NCI-H2029 (cell line): ENCODE measurements at places on chromosomes 5 and 9.
A peak's percentile ranks its signal among the peaks of the same experiment; 100 is the strongest.

- no peak for DNase-seq
These were observed 141.9 kb upstream of the SLC12A2 start for GRCh38 chr5:127941646-127942045.

DNA sequence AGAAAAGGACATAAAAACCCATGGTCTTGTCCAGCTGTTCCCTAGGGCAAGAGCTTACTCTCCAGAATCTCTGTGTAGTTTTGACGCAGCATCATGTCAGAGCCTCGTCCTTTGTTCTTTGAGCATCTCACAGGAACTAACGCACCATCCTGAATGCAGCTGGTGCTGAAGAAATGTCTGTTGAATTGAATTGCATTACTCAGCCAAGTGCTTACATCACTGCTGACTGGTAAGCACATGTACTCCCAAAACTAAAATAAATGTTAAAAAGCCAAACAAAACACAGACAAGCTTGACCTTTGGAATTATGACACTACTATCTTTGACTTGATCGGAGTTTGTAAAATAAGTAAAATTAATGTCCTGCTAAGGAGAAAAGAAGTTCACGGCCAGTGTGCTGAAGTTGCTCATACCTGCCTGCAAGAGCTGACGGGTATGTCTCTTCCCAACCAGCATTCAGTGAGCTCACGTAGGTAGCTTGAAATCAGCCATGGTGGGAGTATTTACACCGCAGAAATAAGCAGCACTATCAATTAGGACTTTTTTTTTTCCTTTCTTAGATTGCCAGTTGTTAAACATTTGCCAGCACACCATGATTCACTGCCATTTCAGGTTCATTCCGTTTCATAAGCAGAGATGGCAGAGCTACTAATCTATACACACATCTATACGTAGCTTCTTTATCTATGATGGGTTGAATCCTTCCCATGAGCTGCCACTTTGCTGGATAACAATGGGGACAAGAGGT is 310.6 kb upstream of the MSX2 start:
- no peak for DNase-seq

DNA sequence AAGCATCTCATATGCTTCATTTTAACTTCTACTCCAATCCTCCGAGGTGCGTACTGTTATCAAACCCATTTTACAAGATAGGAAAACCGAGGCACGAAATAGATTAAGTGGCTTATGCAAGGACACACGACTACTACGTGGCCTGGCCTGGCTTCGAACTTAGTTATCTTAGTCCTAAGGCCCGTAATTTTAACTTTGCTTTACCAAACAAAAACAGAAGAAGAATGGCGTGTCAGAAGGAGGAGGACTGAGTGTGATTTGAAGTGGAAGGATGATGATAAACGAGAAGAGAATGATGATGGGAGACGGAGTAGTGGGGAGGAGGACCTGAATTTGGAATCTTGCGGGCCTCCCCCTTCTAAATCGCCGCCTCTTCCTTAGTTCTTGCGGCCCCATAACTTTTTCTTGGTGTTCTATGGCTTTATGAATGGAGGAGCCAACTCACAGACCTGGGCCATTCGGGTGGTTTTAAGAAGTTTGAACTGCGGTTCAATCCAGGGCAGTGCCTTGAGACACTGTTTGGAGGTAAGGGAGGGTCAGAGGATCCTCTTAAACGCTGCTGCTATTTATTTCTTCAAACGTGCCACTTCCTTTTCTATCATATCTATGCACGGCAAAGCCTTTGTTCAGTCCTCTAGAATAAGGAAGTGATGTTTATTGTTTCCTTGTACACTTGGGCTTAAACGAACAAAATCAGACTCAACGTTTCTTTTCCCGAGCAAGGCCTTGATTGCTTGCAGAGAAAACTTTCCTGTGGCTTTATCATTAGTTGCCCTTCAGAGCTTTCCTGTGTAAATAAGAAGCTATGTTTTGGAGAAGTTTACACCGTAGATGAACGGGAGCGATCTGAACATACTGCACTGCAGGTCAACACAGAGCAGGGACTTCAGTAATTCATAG is 795 bp downstream of the CNOT8 start:
- peak; percentile 10 for DNase-seq

DNA sequence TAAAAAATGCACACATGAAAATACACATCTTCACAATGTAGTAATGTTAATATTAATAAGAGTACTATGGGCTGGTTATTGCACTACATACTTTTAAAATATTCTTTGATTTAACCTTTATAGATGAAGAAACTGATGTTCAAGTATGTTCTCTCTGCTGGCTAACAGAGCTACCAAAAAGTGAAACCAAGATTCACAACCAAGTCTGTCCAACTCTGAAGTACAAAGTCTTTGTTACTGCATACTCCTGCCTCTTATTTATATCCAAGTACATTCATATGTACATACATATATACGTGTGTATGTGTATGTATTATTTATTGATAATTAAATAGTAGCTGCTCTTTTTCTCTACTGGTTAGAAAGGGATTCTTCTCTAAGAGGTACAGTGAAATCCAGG is 325.6 kb downstream of the BNC2 start:
- no peak for DNase-seq

DNA sequence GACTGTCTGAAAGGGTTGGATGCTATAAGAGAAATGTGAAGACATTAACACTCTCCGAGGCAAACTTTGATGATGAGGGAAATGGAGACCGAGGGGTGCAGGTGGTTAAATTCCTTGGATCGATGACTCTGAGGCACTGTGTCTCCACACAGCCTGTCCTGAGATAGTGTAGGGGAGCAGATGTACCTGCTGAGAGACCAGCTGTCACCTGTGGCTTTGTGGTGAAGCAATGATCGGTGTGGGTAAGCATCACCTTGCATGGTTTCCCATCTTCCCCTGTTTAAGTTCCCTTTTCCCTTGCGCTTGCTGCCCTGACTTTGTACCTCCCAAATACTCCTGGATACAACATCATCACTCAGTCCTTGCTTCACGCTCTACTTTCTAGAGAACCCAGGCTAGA is 9.8 kb upstream of the MIER3 start:
- no peak for DNase-seq

GRCh38 chr5:59506285-59506877 is 387.1 kb downstream of the PDE4D start:
- peak; percentile 31 for DNase-seq

DNA sequence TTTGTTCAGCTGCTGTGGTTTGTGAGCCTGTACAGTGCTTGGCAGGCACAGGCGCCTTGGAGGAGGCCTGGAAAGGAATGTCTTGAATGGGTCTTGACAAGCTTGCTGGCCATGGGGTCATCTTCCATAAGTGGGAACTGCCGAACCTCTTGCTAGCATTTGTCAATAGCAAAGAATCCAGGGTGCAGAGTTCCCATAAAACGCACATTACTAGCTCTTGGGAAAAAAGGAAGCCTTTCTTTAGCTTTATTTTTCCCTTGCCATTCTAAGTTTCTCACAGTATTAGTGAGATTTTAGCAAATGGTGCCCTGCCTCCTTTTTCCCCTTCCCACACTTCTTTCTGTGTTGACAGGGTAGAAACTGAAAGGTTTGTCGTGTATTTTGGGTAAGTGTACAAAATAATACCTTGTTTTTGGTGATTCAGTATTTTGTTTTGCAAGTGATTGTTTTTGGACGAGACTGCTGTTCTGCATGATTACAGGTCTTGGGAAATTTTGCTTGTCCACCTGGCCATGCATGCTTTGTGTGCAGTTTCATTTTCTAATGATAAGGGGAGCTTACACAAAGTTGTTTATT is 82.0 kb downstream of the ADGRV1 start:
- peak; percentile 42 for DNase-seq

GRCh38 chr9:21030389-21031035 is 928 bp downstream of the HACD4 start:
- DNase-seq = no peak

DNA sequence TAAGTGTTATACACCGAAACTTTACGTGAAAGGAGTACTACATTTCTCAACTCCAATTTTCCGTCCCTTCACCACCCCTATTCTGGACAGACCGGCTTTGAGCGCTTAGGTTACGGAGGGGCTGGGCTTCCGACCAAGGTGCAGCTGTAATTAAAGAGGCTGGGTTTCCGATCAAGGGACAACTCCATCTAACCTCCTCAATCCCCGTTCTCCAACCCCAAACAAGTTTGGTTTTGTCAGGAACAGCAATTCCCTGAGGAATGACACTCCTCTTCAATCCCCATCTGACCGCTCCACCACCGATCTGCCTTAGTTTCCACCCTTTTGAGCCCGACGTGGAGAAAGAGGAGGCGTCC is 577 bp downstream of the TUT7 start:
- DNase-seq = peak; percentile 34

DNA sequence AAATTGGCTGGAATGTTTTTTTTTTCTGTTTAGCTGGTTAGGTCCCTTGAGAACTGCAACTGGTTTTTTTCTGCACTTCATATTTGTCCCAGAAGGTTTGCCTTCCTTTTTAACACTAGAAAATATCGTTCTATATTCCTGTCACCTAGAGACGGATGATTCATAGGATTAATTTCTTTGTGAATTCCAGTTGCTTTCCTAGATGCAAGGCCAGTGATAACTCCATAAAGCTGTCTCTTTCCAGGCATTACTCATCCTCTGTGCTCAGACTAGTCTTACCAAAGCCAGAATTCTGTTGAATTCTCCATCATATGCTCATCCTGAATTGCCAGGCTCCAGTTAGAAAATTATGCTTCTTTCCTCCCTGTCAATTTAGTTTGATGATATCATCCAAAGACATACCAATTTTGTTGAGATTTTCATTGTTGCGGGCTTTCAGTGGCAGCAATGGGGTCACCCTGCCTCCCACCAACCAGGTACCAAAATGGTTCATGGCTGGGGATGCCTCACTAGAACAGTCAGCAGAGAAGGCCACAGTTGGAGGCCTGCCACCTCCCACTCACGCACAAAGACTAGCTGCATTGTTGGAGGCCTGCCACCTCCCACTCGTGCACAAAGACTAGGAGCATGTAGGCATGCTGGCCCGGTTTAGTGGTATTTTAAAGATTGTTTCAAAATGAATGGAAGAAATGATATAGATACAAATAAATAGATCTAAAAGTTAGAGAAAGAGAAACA is 8.5 kb downstream of the BAAT start:
- no peak for DNase-seq

DNA sequence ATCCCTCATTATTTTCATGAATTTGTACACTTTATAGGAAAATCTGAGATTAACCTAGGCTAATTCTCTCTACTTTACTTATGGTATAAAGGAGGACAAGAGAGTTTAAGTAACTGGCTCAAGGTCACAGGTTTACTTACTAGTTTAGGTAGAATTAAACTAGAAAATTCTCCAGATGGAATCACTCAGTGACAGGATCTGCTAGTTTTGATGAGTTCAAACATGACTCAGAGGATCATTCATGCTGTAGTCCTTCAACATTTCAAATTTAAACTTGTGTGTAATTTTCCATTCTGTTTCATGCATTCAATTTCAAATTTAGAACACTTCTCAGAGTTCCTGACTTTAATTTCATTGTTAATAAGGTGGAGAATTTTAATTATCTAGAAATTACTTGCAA is 485.7 kb upstream of the TUSC1 start:
- DNase-seq = no peak

DNA sequence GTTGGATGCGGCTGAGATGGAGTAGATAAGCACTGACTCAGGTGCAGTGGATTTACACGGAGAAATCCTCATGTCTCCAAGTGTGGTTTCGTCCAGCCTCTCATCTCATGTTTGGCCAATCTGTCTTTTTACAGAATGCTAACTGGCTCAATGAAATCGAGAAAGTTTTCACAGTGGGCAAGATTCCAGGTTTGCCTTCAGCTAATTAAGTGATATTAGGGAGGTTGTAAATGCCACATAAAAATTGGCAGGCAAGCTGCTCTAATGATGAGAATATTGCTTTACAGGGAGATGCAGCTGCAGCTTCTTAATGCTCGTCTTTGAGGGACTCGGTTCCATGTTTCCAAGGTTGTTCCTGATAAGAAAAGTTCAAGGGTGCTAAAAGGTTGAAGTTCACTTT is 23.7 kb downstream of the BARHL1 start:
- DNase-seq = no peak

GRCh38 chr9:135956802-135957174 is 4.4 kb downstream of the UBAC1 start:
- DNase-seq = no peak

GRCh38 chr9:122307925-122308324 is 43.2 kb downstream of the MRRF start:
- no peak for DNase-seq

DNA sequence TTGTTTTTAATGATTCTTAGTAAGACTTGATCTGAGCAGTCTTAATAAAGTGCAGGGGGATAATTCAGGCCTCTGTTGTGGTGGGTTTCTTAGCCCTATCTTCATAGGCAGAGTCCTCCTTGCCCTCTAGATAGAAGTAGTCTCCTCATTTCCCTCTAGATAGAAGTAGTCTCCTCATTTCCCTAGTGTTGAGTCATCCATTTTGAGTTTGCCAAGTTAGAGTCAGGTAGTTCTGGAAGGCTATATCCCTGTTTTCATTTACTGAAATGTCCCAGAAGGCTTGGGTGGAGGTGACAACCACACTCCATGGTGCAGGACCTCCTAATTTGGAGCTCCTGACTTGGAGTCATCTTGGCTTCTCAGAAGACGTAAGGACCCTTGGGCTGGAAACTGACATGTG is 384.6 kb downstream of the MLLT3 start:
- no peak for DNase-seq

- DNase-seq = no peak
These were observed 68.6 kb upstream of the MAP3K1 start for GRCh38 chr5:56746553-56747339.

DNA sequence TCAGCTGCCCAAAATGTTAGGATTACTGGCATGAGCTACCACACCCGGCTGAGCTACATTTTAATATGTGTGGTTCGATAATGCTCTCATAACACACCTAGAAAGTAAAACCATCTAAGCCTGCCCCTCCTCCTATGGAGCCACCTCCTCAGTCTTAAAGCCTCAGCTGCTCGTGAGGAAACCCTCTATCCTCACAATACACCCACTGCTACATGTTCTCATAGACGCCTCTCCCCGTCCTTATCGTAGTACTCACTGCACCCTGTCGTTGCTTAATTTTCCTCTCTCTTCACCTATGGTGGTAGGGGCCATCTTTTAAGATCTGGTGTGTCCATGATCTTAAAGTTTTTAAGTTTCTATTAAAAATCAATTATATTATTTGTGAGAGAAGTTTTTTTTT is 72.9 kb downstream of the RCL1 start:
- no peak for DNase-seq

DNA sequence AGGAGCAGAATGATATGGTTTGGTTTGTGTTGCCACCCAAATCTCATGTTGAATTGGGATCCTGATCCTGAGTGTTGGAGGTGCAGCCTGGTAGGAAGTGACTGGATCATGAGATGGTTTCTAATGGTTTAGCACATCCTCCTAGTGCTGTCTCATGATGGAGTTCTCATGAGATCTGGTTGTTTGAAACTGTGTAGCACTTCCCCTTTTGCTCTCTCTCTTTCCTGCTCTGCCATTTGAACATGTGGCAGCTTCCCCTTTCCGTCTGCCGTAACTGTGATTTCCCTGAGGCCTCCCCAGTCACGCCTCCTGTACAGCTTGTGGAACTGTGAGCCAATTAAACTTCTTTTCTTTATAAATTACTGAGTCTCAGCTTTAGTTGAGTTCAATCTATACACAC is 756.8 kb upstream of the CDH6 start:
- no peak for DNase-seq

GRCh38 chr5:51225789-51226742 is 157.2 kb upstream of the ISL1 start:
- DNase-seq = peak; percentile 69
